ENCODE measurements at places on chromosomes 1 and 21. TPM values are rescaled to one million over a fixed set of nuclear protein-coding genes. Genes with fewer than 3 reads are reported as not detected.

GRCh38 chr1:84698151-84699110, 8.2 kb upstream of the SSX2IP start:
- DNase-seq, result no peak

GRCh38 chr1:111990026-111990877, 784 bp upstream of the KCND3 start:
- no peak for DNase-seq

Gene OR6N1
- not detected for polyA plus RNA-seq

Gene SPATA21
- 0.25 TPM for polyA plus RNA-seq

Gene ILF2
- polyA plus RNA-seq, result 91.2 TPM

- DNase-seq, result no peak
Measured at GRCh38 chr1:68228851-68229250, 3.5 kb downstream of the WLS start.

GRCh38 chr1:93629101-93630059, 52.3 kb downstream of the BCAR3 start:
- peak; percentile 68 for DNase-seq

DNA sequence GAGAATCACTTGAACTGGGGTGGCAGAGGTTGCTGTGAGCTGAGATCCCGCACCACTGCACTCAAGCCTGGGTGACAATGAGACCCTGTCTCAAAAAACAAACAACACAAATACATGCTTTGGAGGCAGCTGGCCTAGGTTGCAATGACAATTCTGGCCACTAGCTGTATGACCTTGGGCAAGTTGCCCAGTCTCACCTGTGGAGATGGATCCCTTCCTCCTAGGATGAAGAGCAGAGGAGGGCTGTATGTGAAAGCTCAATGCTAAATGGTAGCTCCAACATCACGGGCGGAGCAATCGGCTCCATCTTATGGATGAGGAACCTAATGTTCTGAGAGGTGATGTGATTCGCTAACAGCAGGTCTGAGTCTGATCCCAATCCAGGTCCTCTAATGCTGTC, 20.6 kb downstream of the ADORA1 start:
- no peak for DNase-seq

Gene RNF223
- 0.37 TPM for polyA plus RNA-seq

DNA sequence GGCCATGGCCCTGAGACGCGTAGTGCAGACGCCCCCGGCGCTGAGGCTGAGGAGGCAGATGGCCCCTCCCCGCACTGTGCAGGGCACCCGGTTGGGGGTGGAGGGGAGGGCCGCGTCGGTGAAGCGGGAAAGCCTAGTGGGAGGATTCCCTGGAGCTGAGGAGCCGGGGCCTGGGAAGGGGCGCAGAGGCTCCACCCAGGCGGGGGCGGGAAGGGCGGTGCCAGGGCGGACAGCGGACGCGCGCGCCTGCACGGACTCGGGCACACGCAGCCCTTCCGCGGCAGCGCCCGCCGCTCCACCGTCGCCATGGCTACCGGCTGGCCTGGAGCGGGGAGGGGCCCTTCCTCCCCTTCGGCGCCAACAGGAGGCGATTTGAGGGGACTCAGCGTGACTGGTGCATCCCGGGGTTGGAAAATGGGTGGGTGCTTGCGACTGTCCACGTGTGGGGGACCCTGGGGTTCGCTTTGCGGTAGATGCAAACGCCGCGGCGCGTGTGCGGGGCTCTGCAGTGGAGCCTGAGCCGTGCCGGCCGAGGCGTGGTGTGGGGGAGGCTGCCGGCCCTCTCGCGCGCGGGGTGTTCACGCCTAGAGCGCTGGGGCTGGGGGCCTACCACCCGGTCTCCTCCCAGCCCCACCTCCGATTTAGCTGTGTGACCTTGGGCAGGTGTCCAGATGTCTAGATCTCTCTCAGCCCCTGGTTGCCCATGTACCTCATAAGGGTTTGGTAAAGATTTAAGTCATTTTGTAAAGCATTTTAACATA, 35.1 kb downstream of the PTPRF start:
- DNase-seq, result no peak

DNA sequence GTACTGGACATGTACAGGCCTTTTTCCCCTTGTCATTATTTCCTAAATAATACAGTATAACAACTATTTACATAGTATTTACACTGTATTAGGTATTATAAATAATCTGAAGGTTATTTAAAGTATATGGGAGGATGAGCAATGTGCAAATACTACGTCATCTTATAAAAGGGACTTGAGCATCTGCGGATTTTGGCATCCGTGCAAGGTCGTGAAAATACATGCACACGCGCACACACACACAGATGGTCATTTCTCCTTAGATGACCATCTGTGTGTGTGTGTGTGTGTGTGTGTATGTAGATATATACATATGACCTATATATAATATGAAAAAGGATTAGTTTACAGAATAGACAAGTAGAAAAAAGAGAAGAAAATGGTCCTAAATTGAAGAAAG, 15.4 kb downstream of the ALG14 start:
- no peak for DNase-seq

DNA sequence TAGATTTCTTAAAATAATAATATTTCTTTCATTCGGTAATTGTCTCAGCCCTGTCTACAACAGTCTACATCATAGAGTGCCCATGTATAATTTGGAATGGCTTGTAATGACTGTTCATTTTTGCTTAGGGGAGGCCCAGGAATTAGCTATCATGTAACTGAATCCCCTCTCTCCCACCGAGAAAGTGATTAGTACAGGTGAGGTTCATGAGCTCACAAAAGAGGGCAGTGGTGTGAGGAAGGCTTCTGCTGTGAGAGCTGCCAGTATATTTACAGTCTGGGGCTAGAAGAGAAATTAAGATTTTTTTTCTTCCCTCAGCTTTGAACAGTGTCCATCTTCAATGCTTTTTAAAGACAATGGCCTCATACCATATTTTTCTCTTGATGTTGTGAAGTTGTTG, 340.7 kb downstream of the ADGRL2 start:
- no peak for DNase-seq

- DNase-seq, result no peak
Measured at GRCh38 chr1:7886405-7886745, 33.5 kb upstream of the UTS2 start.

- no peak for DNase-seq
Measured at GRCh38 chr1:172941945-172942344, 108.8 kb downstream of the TNFSF18 start.

GRCh38 chr1:171654201-171654941, 1.9 kb upstream of the MYOC start:
- DNase-seq, result no peak

- no peak for DNase-seq
Measured at GRCh38 chr1:9482403-9482802, 56.9 kb upstream of the SLC25A33 start.

GRCh38 chr1:105886309-105886708, 1170.2 kb upstream of the PRMT6 start:
- DNase-seq, result no peak

- no peak for DNase-seq
Measured at GRCh38 chr1:209659909-209660308, 7.7 kb upstream of the LAMB3 start.

DNA sequence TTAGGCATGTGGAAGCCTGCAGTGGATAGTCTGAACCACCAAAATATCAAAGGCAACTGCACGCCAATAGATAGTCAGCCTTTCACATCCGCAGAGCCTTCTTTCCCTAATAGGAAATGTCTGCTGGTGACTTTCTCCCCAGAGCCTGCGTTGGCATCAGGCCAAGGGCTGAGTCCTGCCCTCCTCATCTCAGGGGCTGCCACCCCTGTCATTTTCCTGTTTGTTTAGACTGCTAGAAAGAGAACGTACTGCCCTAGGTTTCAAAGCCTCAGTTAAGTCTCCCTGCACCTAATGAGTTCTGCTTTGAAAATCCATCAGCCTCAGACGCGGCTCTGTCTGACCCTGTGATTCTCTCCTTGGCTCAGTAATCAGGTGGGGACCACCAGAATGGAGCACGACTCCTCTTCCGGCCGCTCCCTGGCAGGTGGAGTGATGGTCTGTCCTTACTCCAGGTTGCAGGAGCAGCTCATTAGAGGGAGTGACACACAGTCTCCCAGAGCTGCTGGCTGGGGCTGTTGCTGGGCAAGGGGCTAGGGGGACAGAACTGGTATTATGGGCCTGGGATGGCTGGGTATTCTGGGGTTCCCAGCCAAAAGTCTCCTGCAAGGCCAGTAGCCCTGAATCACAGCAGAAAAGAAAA, 27.3 kb downstream of the STUM start:
- no peak for DNase-seq

GRCh38 chr1:3457910-3458883, 3.7 kb downstream of the ARHGEF16 start:
- DNase-seq, result no peak

DNA sequence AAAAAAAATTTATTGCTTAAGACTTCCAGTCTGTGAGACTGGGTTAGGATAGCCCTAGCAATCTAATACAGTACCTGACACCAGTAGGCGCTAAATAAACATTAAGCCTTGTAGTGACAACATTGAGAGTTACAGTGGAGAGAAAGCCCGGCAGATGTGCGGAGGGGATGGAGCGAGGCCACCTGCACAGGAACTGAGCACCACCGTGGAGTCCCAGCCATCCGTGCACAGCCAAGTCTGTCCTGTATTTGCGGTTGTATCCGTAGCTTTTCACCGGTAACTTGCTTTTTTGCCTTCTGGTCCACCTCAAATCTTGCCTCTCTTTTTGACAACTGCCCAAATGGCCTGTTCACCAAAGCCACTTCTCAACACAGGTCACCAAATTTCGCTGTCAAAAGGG, 260.1 kb downstream of the GPATCH2 start:
- DNase-seq, result no peak

DNA sequence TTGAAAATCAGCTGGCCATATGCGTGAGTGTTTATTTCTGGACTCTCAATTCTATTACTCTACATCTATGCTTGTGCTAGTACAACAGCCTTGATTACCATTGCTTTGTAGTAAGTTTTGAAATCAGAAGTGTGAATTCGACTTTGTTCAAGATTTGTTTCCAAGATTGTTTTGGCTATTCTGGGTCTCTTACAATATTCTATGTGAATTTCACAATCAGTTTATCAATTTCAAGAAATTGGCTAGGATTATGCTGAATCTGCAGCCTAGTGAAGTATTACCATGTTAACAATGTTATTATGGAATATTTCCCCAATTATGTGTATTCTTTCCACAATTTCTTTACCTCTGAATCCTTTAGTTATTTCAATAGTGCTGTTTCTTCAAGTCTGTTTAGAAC, 19.5 kb downstream of the SFPQ start:
- no peak for DNase-seq

DNA sequence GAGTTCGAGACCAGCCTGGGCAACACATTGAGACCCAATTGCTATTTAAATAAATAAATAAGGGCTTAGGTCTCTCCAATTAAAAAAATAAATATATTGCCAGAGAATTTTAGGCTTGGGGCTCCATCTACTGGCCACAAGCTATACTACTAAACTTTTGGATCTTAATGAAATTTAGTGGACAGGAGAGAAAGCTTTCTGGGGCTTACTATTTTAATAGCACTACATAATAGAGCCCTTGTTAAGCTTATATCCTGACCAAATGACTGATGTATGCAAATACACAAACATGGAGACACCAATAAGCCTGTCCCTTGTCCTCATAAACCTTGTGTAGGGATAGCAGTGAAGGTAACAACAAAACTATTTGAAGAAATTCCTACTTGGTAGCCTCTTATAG, 18.4 kb downstream of the CCT3 start:
- no peak for DNase-seq

Gene ALPL
- polyA plus RNA-seq, result 3.8 TPM

Gene TEKT2
- 1.5 TPM for polyA plus RNA-seq

Data from thymus (tissue), 14 donors.